ENCODE measurements at places on chromosomes 2 and 18.

GRCh38 chr2:232833830-232834229 is 36.2 kb upstream of the SNORC start:
- no peak for DNase-seq

DNA sequence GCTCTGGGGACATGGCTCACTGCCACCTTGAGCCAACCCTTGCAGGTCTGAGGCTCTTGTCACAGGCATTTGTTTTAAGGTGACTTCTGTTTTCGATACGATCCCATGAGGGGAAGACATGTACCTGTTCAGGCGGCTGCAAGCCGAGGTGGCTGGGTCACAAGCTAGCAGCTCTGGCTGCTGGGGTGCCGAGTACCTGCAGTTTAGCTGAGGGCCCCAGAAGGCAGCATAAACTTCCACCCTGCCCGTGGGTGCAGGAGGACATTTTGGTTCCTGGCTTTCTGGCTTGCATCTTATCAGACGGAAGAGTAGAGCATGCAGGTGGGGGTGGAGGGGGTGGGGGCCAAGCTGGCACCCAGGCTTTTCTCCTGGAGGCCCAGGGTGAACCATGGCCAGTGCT is 28.4 kb downstream of the COA5 start:
- DNase-seq: no peak

- DNase-seq: no peak
Observed at GRCh38 chr18:75439348-75439747, 11.8 kb upstream of the SMIM21 start.

DNA sequence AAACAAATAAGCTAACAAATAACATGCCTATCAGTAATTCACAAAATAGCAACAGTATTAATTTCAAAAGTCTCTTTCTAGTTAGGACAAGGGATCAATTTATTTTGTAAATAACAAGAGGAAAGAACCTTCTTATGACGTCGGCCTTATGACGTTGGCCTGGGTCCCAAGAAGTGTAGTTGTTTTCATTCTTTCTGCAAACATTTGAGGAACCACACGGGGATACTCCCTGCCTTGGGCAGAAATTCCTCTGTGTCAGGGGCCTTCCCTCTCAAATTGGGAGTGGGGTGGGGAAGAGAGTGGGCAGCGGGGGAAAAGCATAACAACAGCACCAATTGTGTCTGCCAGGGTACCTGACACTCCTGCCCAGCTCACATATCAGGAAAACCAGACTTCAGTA is 1.3 kb downstream of the CCDC68 start:
- no peak for DNase-seq

DNA sequence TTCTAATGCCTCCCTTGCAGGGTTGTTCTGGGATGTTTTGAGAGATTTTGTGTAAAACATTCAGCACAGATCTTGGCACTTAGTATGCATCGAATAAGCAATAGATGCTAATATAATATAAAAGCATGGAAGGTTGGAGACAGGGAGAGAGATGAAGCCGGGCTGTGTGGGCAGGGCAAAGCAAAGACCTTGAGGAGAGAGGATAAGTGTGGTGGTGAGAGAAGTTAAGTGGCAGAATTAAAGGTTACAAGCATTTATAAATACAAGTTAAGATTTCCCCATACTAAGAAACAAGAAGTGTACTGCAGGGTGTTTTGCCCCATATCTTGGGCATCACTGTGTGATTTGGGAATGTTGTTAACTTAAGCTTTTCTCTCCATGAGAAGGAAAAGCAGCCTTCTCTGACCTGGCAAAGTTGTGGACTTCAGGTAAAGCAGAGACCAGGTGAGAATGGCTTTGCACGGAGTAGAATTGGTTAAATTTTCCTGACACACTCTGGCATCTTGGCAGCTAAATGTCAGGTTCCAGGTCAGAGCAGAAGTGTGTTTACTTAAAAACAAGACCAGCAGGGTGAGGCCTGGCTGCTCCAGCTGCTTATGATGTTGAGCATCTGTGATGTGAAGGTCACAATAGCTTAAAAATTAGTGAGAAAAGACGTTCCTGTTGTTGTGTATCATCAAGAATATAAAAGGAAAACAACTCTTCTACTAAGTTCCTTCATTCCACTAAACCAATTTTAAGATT is 288.5 kb upstream of the HNMT start:
- no peak for DNase-seq
